ENCODE measurements at places on chromosomes 7 and 10.

DNA sequence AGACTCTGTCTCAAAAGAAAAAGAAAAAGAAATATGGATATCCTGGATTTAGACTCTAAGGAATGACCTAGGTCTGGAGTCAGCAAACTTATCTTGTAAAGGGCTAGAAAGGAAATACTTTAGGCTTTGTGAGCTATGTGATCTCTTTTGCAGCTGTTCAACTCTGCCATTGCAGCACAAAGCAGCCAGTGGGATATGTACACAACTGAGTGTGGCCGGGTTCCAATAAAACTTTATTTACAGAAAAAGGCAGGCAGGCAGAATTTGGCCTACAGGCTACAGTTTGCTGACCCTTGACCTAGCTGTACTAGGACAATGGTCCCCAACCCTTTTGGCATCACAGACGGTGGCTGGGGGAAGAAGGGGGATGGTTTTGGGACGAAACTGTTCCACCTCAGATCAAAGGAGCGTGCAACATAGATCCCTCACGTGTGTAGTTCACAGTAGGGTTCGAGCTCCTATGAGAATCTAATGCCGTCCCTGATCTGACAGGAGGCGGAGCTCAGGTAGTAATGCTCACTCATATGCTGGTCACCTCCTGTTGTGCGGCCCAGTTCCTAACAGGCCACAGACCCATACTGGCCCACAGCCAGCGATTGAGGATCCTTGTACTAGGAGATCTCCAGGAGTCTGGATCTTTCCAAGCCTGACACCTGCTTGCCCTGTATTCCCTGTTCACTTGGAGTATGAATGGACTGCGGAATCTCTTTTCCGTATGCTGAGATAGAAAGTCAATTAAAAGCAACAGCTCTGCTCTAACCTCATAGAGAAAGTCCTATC is 63.0 kb downstream of the CUL1 start:
- no peak for DNase-seq

DNA sequence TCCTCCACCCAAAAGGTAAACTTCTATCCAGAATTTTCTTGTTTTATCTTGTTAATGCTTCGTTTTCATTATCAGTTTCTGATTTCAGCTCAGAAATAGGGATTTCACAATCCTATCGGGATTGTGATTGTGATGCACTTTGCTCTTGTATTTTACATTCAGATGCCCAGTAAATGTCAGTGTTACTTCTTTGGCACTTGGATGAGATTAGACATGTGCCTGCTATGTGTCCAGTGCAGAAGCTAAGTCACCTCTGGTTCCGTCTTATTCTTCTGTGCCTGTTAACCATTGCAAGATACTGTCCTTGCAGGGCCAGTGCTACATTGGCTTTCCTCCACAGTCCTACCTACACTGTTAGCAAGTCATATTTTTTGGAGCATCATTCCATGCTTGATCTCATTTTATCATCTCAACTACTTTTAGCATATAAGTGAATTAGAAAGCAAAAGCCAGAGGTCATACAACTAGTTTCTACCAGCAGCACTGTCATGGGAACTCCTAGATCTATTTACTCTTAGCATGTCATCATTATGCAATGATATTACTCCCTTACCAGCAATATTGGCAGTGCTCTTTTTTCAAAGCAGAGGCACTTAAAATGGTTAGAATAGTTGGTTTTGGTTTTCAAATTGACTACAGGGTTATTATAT is 26.7 kb downstream of the ZNF277 start:
- DNase-seq, result no peak

DNA sequence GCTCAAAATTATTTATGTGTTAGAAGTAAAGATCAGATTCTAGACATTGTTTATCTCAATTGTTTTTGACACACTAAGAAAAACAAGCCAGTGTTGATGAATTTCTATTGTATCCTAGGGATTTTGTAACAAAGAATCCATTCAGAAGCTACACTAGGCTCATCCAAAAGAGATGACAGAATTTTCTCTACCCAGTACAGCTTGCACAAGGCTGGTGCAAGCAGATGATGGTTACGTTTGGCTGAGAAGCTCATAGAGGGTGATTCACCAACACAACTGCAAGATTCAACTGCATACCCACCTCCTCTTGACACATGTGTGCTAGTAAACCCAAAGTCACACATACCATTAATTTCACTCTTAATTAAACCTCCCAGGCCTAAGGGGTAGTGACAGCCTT is 20.8 kb downstream of the GRM3 start:
- no peak for DNase-seq

- no peak for DNase-seq
Observed at GRCh38 chr7:157975401-157976372, 611.9 kb downstream of the PTPRN2 start.

Data from endothelial cell (in vitro differentiated cells).